Activated naive CD8-positive, alpha-beta T cell treated with anti-CD3 and anti-CD28 coated beads, Interleukin-2, amount 10 ng/mL, durations not matched to agents 7 days and 5 days (primary cell): ENCODE measurements at places on chromosomes 2 and 18. TPM values are rescaled to one million over a fixed set of nuclear protein-coding genes. Genes with fewer than 3 reads are reported as not detected.
A peak's percentile ranks its signal among the peaks of the same experiment; 100 is the strongest.

DNA sequence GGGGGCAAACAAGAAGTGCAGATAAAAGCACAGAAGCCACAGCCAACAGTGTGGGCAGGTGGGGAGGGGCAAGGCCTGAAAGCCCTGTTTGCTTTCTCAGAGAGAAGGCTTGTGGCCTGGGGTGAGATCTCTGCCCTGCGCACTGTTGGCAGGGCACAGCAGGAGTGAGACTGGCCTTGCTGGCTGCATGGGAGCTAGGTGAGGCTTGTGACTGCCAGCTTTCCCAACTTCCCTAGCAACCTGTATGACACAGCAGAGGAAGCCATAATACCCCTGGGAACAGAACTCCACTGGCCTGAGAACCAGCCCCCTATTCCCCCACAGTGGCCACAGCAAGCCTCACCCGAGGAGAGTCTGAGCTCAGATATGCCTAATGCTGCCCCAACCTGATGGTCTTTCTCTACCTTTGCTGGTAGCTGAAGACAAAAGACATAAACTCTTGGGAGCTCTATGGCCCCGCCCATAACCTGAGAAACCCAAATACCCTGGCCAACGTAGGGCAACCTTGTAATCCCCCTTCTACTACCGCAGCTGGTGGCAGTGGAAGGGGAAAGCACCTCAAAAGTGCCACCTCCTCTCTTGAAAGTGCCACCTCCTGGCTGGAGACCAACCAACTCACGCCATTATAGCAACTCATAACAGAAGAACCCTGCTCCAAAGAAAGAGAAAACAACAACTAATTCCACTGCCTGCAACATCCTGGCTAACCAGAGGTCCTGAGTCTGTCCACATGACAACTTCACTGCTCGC is 44.4 kb downstream of the LCT start:
- no peak for DNase-seq

DNA sequence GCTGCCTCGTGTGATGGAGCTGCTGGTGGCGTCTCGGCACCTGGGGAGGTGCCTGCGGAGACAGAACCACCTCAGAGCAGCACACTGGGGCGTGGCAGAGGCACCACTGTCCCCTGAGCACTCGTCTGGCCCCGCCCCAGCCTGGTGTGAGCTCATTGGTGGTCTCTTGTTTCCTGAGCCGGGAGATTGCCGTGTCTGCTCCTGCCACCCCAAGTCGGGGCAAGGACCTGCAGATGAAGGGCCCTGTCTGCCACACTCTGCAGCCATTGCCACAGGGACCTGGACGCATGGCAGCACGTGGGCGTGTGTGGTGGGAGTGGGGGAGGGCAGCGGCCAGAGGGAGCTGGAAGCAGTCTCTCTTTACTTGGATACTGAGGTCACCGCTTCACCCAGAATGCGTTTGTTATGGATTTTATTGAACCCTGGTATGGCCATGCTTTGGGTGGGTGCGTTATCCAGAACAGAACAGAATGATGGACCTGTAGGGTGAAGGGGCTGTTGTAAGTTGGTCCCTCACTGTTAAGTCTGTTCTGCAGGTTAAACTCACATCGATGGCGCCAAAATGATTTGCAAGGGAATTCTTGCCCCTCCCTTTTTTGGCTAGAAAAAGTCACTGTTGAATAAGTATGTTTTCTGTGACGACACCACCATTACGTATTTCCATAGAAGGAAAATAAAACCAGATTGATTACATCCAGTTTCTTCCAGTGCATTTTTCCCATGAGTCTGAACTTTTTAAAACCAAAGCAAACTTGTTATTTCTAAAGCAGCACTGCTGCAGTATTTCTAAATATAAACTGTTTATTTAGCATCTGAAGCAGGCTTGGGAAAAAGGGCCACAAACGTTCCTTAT is 92.0 kb downstream of the USP40 start:
- no peak for DNase-seq

- no peak for DNase-seq
Observed at GRCh38 chr2:196331143-196331542, 159.8 kb upstream of the STK17B start.

- DNase-seq: no peak
Observed at GRCh38 chr2:70104231-70105111, 17.2 kb downstream of the PCBP1 start.

DNA sequence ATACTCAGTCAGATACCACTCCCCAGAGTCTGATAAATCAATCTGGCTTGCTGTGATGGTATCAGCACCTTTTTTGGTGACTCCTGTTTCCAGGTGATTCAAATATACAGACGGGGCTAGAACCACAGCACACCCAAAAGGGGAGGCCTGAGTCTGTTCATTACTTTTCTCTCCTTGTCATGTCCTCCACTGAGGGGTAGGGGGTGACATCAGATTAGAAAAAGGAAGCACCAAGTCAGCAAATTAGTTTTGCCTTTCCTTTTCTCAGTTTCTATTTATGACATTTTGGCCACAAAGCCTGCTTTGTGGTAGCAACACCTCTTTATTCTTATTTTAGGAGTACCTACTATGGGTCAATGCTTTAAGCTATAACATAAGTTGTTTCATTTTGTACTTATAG is 127.4 kb downstream of the CCDC102B start:
- DNase-seq: no peak

GRCh38 chr2:217775920-217776503 is 226.8 kb downstream of the TNS1 start:
- no peak for DNase-seq

- no peak for DNase-seq
Observed at GRCh38 chr2:30949435-30949834, 142.2 kb upstream of the CAPN13 start.

CROCC2 gene
- total RNA-seq: not detected

GRCh38 chr18:50194631-50195532 is at the start of gene MYO5B:
Gene MYO5B, minus strand, starts transcription at chr18:50195147. Its CDS starts 354 bp downstream, at chr18:50194793.
- peak; percentile 75 for DNase-seq

GRCh38 chr2:129895526-129896082 is 83.9 kb upstream of the RAB6C start:
- DNase-seq: no peak

MEP1B gene
- not detected for total RNA-seq

DNA sequence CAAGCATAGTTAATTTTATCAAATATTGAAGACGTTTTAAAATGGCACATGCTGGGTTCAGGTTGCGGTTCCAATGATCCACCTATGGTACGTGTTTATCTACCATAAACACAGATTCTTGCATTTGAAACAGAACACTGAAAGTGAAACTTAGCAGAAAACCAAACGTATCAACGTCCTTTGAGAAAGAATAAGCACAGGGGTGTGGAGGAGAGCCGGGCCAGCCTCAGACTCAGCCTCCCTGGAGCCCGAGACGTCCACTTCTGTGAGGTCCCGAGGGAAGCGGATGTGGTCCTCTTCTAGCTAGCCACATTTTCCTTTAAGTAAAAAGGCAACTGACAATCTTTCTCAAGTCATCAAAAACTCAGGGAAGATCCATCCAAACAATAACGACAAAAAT is 195.9 kb downstream of the RTP5 start:
- DNase-seq: no peak

- DNase-seq: no peak
Observed at GRCh38 chr2:32937602-32938448, 8.9 kb upstream of the LTBP1 start.

LCLAT1 gene
- total RNA-seq: 19.8 TPM

DNA sequence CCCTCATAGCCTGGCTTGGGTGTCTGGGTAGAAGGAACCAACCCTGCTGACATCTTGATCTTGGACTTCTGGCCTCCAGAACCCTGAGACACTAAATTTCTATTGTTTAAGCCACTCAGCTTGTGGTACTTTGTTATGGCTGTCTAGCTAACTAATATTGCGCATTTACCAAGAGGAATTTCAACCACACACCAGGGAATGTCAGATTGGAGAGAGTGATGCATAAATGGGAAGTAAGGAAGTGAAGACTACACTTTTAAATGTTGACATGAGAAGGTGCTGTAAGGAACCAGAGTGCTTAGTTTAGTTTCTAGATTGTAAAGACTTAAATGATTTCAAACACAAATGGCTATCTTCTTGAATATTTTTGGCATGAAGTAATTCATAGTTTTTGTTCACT is 98.9 kb upstream of the ITGB6 start:
- no peak for DNase-seq

GRCh38 chr2:37790019-37790418 is 118.6 kb upstream of the CDC42EP3 start:
- DNase-seq: no peak

GRCh38 chr2:46966576-46966975 is 51.0 kb upstream of the MCFD2 start:
- DNase-seq: no peak

DNA sequence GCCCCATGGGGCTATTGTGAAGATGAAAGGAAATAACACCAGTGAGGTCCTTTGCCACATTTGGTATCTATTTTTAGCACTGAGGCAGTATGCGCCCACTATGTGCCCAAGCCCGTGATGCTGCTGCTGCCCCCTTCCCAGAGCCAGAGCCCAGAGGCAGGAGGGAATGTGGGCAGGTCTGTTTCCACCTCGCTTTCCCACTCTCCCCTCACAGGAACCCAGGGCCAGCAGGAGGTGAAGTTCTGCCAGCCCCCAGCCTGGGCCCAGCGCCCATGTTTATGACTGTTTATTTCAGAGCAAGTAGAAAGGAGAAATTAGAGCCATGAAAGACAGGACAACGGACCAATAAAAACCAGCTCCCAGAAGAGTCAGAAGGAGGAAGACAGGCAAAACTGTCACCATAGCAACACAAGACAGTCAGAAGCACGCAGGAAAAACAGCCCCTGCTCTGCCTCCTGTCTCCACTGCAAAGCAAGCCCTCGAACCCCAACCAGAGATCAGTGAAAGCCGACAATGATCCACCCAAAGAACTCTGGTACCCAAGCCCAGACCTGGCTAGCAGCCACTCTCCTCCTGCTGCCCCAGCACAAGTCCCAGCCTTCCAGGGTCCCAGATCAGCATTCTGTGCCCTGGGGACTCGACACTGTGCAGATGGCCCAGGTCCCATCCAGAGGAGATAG is 1.4 kb downstream of the CYRIA start:
- DNase-seq: no peak

- no peak for DNase-seq
Observed at GRCh38 chr18:74901362-74902146, 303.9 kb downstream of the ZNF407 start.

- no peak for DNase-seq
Observed at GRCh38 chr2:151056870-151057269, 204.8 kb downstream of the RBM43 start.

- DNase-seq: no peak
Observed at GRCh38 chr18:67179726-67180125, 336.8 kb downstream of the DSEL start.

- no peak for DNase-seq
Observed at GRCh38 chr18:32906506-32907310, 133.9 kb upstream of the KLHL14 start.

EDAR gene
- total RNA-seq: 0.14 TPM

EPAS1 gene
- 13.1 TPM for total RNA-seq

GRCh38 chr2:136929531-136929930 is 164.2 kb downstream of the THSD7B start:
- no peak for DNase-seq

GRCh38 chr2:180203972-180204371 is 196.9 kb upstream of the CWC22 start:
- DNase-seq: no peak

GNAL gene
- 0.60 TPM for total RNA-seq

GRCh38 chr2:108219688-108220087 is 20.1 kb upstream of the SULT1C3 start:
- no peak for DNase-seq

DNA sequence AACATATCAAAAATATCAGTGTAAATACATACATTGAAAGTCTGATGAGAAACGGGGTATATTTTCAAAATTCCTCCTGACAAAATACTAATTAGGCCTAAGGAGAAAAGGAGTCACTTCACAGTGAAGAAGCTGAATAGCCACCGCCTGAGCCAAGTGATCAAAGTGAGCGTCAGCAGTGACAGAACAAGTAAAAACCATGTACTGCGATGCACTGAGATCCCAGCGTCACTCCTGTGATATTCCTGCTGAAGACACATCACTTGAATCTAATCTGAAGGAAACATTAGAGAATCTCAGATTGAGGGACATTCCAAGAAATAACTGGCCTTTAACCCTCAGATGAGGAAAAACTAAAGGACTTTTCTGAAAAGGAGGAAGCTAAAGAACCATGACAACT is 285.3 kb downstream of the EN1 start:
- DNase-seq: no peak

DNA sequence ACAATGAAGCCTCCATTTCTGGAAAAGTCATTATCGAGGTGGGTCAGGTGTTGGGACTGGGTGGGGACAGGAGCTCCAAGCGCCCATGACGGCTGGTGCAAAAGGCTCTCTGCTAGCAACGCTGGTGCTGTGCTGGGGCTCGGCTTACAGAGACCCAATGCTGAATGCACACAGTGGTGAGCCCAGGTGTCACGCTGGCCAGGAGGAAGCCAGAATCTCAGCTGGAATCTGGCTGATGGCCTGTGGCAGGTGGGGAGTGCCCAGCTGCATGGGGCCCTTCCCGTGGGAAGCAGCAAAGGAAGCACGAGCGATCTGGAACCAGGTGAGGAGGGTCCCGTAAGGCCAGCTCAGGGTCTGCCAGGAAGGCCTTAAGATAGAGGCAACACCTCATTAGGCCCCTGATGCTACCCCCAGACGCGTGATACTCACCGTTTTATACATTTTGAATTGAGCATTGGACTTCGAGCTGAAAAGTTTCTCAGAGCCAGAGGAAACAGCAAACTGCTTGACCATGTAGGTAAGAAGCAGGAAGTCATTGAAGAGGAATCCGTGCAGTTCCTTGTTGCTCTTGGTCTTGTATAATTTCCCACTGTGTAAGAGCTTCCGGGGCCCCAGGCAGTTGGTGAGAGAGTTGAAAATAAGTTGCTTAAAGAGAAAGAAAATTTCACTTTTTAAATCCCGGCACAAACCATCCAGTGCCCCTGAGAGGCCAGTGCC is 34.7 kb downstream of the FAM228A start:
- DNase-seq: no peak

DNA sequence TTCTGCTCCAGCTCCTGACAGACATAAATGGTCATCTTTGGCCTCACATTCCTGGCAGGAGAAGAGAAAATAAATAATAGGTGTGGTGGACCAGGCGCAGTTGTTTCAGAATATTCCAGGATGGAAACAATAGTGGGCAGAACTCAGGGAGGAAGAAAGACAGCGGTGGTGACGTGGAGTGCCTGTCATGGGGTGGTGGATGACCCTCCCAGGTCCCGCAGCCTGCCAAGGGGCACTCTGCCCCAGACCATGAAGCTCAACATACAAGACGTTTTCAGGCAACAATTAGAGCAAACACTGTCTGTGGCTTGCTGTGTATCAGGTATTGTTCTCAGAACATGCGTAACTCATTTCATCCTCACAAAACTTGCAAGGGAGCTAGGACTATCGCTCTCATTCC is 50.9 kb downstream of the TFCP2L1 start:
- DNase-seq: no peak

- DNase-seq: peak; percentile 59
Observed at GRCh38 chr2:201257381-201257955, 2.9 kb upstream of the CASP8 start.

RAB17 gene
- total RNA-seq: not detected

- no peak for DNase-seq
Observed at GRCh38 chr2:190409616-190410015, 1.5 kb downstream of the MFSD6 start.

FBXO15 gene
- 2.0 TPM for total RNA-seq

FAM237A gene
- total RNA-seq: not detected
